ENCODE measurements at places on chromosomes 11 and 22. TPM values are rescaled to one million over a fixed set of nuclear protein-coding genes. Genes with fewer than 3 reads are reported as not detected.
A peak's percentile ranks its signal among the peaks of the same experiment; 100 is the strongest.

- ATAC-seq = no peak
These were observed 85.5 kb downstream of the APIP start for GRCh38 chr11:34830648-34831047.

The BRSK2 gene
- total RNA-seq = 1.5 TPM

GRCh38 chr11:100855466-100856067, 168.5 kb downstream of the ARHGAP42 start:
- ATAC-seq = no peak

DNA sequence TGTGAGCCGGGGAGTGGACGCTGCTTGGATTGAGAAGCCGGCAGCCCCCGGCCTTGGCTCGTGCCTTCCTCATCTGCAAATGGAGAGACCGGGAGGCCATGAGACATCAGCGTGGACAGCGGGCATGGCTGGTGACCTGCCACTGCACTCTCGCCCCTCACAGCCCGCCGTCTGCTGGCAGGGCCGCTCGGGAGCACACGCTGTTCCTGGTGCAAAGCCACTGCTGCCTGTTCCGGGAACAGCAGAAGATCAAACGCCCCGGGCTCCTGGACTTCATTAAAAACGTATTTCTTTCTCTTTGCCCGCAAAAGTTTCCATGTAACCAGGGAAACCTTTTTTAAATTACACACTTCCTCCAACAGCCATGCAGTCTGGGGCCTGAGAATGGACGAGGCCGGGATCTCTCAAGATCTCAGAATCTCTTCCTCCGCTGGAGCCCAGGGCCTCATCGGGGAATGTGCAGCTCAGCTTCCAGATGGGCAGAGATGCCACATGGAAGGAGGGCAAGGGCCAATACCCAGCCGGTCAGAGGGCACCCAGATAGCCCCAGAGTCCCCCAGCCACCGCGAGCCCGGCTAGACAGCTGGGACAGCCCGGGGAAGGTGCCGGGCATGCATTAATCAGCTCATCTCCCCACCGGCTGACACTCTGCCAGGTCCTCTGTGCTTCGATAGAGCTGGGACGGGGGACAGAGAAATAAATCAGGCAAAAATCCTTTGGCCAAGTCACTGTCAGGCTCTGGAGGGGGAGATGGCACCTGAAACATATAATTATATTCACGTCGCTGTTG, 62.8 kb upstream of the PRR5 start:
- peak; percentile 79 for ATAC-seq

DNA sequence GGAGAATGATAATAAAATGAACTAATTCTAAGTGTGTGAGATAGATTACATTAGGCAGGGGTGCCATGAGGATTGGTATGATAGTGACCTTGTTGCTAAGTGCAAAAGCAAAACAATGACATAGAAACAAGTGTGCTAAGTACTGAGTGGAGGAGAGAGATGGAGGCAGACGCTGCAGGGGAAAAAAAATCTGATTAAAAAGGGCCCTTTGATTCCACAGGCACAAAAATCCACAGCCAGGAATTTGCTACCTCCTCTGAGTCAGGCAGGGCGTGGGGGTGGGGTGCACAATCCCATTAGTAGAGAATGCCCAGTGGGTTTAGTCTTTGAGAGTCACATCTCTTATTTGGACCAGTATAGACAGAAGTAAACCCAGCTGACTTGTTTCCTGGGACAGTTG, at the start of gene CNTF:
Gene CNTF (plus strand): TSS at position 322 of the 400 bp plus-strand sequence. CDS start 88 bp downstream, outside the sequence.
- no peak for ATAC-seq

The BTG4 gene
- not detected for total RNA-seq

- no peak for ATAC-seq
These were observed at the start of gene PTGDR2 for GRCh38 chr11:60855726-60856633. TSS of gene PTGDR2 (minus strand) at chr11:60855950. CDS start at chr11:60853722, 2,228 bp downstream.

The CCDC116 gene
- 1.3 TPM for total RNA-seq

DNA sequence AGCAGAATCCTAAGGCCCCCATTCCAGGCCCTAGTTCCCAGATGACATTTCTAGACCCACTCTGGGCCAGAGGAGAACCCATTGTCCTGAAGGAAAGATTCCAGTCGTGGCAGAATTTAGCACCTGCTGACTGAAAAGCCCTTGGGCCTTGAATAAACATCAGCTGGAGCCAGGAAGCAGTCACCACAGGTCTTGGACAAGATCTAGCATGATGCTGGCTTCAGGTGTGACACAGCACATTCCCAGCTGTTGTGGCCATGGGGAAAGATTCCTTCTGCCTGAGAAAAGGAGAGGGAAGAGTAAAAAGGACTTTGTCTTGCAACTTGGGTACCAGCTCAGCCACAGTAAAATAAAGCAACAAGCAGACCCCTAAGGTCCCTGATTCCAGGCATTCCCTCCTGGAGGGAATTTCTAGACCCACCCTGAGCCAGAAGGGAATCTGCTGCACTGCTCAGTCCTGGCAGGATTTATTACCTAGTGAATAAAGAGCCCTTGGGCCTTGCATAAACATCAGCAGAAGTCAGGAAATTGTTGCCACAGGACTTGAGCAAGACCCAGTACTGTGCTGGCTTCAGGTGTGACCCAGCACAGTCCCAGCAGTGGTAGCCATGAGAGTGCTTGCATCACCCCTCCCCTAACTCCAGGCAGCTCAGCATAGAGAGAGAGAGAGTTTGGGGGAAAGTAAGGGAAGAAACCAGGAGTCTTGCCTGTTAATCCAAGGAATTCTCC, 42.5 kb upstream of the PAMR1 start:
- ATAC-seq = no peak

The GRM5 gene
- not detected for total RNA-seq

- ATAC-seq = no peak
These were observed 84.9 kb upstream of the RAB1B start for GRCh38 chr11:66183494-66184048.

The TRIM3 gene
- 20.9 TPM for total RNA-seq

The BID gene
- 10.4 TPM for total RNA-seq

DNA sequence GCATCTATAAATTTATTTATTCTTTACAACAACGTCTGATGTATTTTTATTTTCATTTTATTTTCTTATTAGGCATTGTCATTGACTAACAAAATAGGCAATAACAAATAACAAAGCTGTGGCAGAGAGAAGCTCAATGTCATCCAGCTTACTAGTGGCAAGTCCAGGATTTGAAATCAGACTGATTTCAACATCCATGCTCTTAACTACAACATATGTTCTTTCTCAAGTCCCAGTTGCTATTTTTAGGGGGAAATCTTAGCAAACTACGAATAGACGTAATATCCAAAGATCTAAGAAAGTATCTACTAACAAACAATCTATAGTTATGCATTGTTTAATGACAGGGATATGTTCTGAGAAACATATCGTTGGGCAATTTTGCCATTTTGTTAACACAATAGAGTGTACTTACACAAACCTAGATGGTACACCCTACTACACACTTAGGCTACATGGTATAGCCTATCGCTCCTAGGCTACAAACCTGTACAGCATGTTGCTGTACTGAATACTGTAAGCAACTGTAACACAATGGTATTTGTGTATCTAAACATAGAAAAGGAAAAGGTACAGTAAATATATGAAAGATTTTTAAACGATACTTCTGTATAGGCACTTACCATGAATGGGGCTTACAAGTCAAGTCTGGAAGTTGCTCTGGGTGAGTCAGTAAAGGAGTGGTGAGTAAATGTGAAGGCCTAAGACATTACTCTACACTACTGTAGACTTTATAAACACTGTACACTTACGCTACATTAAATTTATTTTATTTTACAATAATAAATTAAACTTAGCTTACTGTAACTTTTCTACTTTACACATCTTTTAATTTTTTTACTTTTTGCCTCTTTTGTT, 151.3 kb downstream of the DLG2 start:
- no peak for ATAC-seq
